Naive B cell (primary cell): ENCODE measurements at places on chromosomes 5 and 9.
A peak's percentile ranks its signal among the peaks of the same experiment; 100 is the strongest.

DNA sequence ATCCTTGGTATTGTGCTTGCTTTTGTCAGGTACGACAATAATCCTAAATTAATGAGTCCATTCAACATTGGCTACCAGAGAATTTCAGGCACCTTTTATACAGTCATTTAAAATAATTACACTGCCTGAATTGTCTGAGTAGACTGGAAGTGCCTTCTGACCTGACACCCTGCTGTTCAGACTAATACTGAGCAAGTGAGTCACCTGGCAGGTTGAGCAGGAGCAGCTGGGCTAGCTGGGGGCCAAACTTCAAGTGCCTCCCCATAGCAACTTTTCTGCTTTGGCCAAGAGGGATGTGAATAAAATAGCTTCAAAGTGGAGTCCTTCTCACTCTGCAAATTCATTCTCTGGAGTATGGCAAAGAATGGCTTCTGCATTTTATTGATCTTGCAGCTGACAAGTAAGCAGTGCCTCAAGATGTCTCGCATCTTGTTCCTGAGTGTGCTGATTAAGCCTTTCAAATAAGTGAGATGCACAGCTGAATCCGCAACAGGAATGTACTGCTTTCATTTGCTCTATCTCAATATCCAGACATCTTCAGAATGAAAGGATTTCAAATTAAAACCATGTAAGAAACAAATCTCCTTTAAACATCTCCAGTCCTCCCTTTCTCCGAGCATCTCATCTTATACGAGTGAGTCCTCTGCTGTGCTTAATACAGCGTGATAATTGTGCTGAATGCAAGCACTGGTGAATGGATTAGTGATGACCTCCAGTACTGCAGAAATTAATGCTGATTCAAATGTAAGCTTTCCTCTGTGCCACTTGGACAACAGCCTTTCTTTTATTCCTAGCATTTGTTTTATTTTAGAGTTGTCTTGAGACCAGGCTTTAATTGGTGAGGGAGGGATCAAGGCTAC, 271.2 kb downstream of the EDIL3 start:
- DNase-seq = no peak
- no peak overlapping the region for H3K27ac ChIP-seq
- no peaks in the 10 kb centered on the region for H3K4me1 ChIP-seq
- H3K36me3 ChIP-seq = no peaks in the 10 kb centered on the region

- no peaks in the 10 kb centered on the region for H3K36me3 ChIP-seq
- no peak overlapping the region for H3K4me3 ChIP-seq
- H3K27ac ChIP-seq = peak overlapping the region; percentile 70
- no peak for DNase-seq
- peaks cover 14% of the 10 kb centered on the region for H3K4me1 ChIP-seq
Observed at GRCh38 chr9:130732136-130732535, 38.6 kb downstream of the EXOSC2 start.

GRCh38 chr9:95330720-95331404, 13.4 kb upstream of the FANCC start:
- H3K36me3 ChIP-seq = no peaks in the 10 kb centered on the region
- DNase-seq = no peak
- peaks cover 32% of the 10 kb centered on the region for H3K27me3 ChIP-seq
- no peak overlapping the region for H3K4me3 ChIP-seq

DNA sequence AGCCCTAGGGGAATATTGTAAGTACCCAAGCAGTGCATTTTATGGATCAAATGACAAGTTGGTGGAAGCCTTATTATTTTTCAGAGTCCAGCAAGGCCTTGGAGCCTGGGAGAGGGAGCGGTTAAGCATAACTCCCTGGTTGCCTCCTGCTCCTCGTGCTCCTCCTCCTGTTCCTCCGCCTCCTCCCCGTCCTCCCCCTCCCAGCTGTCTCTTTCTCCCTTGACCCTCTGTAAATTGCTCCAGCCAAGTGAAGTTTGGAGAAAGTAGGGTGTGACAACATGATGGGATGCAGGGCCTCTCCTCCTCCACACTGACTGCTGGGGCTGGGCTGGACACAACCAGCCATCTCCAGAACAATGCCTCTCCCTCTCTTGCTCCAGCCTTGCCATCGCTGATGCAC, 586.9 kb downstream of the CCDC171 start:
- DNase-seq = no peak
- H3K36me3 ChIP-seq = no peaks in the 10 kb centered on the region
- no peaks in the 10 kb centered on the region for H3K27me3 ChIP-seq

- no peaks in the 10 kb centered on the region for H3K36me3 ChIP-seq
- no peak overlapping the region for H3K27ac ChIP-seq
- no peaks in the 10 kb centered on the region for H3K27me3 ChIP-seq
- H3K4me1 ChIP-seq = no peaks in the 10 kb centered on the region
- no peak for DNase-seq
- no peak overlapping the region for H3K4me3 ChIP-seq
Observed at GRCh38 chr9:78407636-78408312, 110.8 kb downstream of the PSAT1 start.

DNA sequence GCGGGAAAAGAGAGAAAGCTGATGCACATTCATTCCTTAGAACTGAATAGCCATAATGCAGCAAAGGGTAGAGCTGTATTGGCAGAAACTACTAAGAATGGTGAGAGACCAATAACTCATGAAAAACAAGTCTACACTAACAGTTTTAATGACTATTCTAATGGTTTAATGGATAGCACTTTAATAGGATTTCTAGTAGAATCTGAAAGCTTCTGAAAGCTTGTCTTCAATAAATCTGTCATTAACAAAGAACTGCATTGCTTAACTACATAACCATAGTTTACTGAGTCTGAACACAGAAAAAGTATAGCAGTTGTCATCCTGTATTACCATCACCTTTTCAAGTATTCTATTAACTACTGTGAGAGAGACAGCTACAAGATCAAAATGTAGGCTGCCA, 617.8 kb upstream of the DMAC1 start:
- H3K27ac ChIP-seq = no peak overlapping the region
- peaks cover 5% of the 10 kb centered on the region for H3K27me3 ChIP-seq
- H3K4me3 ChIP-seq = no peak overlapping the region
- H3K4me1 ChIP-seq = no peaks in the 10 kb centered on the region
- no peak for DNase-seq
- H3K36me3 ChIP-seq = no peaks in the 10 kb centered on the region

DNA sequence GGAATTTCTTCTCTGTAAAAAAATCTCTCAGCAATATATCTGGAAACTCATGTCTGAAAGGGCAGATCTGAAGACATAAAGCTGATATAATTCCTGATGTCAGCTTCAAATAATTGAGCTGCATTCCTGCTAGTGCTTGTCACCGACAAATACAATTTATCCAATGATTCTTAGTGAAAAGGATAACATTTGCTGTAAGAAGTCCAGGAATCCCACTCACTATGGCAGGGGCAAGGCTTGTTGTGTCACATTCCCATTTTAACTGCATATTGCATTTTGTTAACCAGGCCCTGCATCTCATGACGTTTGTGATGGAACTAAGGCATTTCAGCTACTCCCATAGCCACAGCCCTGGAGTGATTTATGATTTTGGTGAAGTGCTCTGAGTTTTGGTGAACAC, 160.1 kb upstream of the DAB2 start:
- H3K4me3 ChIP-seq = no peak overlapping the region
- peaks cover 14% of the 10 kb centered on the region for H3K4me1 ChIP-seq
- no peak for DNase-seq
- H3K36me3 ChIP-seq = no peaks in the 10 kb centered on the region
- no peaks in the 10 kb centered on the region for H3K27me3 ChIP-seq
- no peak overlapping the region for H3K27ac ChIP-seq

GRCh38 chr9:132697230-132697629, 27.0 kb downstream of the GTF3C4 start:
- H3K27me3 ChIP-seq = peaks cover 9% of the 10 kb centered on the region
- H3K27ac ChIP-seq = no peak overlapping the region
- DNase-seq = no peak
- no peak overlapping the region for H3K4me3 ChIP-seq

- H3K4me3 ChIP-seq = no peak overlapping the region
- no peak overlapping the region for H3K27ac ChIP-seq
- H3K36me3 ChIP-seq = no peaks in the 10 kb centered on the region
Observed at GRCh38 chr5:58262226-58262625, 197.7 kb downstream of the PLK2 start.

- no peak for DNase-seq
- peaks cover 3% of the 10 kb centered on the region for H3K4me1 ChIP-seq
- H3K36me3 ChIP-seq = peaks cover 36% of the 10 kb centered on the region
- no peak overlapping the region for H3K4me3 ChIP-seq
- H3K27me3 ChIP-seq = no peaks in the 10 kb centered on the region
Observed at GRCh38 chr5:141529873-141530272, 41.0 kb downstream of the PCDHGC5 start.

GRCh38 chr5:72834924-72835323, 18.5 kb downstream of the TNPO1 start:
- DNase-seq = no peak
- H3K27ac ChIP-seq = no peak overlapping the region
- no peaks in the 10 kb centered on the region for H3K36me3 ChIP-seq
- no peaks in the 10 kb centered on the region for H3K27me3 ChIP-seq
